Stimulated activated CD4-positive, alpha-beta T cell treated with anti-CD3 and anti-CD28 coated beads, Interleukin-15, amount 100 ng/mL, for 1 hour (primary cell): ENCODE measurements at places on chromosomes 6 and 20.

- no peak for DNase-seq
These were observed 637 bp downstream of the TFB1M start for GRCh38 chr6:155313602-155314091.

GRCh38 chr20:56630086-56630493, 984 bp downstream of the TFAP2C start:
- DNase-seq, result no peak

DNA sequence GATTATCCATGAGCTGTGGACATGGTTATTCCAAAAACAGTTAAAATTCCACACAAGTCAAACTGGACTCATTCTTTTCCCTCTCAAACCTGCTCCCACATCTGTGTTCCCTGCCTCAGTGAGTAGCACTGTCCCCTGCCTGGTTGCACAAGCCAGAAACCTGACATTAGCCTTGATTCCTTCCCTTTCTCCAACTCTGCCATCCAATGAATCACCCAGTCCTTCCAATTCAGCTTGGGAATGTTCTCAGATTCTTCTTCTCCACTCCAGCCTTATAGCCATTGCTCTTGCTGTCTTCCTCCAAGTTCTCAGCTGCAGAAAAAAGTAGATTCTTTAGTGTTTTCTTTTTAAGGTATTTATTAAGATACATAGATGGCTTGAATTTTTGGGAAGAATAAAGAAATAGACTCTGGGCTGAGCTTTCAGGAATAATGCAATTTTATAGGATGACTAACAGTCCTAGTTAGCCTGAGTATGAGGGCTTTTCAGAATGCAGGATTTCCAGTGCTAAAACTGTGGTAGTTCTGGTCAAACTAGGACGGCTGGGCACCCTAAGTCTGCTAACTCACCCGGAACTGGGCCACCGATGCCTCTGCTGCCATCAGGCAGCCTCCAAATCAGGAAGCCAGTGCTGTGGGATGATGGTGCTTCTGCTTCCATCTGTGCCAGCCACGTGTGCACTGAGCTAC, 18.2 kb upstream of the SASH1 start:
- no peak for DNase-seq

- no peak for DNase-seq
These were observed 2.6 kb upstream of the ADGB start for GRCh38 chr6:146595972-146596731.

- DNase-seq, result no peak
These were observed 83.1 kb downstream of the MYLK4 start for GRCh38 chr6:2667617-2668016.

DNA sequence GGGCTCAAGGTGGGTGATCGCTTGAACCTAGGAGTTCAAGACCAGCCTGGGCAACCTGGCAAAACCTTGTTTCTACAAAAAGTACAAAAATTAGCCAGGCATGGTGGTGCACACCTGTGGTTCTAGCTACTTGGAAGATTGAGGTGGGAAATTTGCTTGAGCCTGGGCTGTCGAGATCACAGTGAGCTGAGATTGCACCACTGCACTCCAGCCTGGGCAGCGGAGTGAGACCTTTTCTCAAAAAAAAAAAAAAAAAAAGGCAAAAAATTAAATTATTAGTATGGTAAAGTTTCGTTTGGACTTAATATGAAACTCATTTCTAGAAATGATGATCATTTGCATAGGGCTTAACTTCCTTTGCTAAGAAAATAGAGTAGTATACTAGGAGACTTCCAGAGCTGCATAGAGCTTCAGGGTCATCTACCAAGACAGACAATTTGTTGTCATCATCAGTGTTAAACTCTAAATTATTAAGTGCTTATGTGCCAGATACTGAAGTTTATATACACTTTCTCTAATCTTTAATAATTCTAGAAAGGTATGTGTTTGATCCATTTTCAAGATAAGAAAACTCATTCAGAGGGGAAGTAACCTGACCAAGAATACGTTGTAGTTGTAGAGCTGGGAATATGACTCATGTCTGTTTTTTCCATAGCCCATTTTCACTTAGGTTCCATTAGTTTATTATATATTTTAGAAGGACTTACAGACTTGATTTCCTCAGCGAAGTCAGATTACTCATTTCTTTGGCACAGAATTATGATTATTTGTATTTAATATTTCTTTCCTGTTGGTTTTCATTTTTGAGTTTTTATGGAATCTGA, 84.5 kb downstream of the SLC16A10 start:
- no peak for DNase-seq

- no peak for DNase-seq
These were observed 183.1 kb upstream of the RREB1 start for GRCh38 chr6:6924708-6925107.

DNA sequence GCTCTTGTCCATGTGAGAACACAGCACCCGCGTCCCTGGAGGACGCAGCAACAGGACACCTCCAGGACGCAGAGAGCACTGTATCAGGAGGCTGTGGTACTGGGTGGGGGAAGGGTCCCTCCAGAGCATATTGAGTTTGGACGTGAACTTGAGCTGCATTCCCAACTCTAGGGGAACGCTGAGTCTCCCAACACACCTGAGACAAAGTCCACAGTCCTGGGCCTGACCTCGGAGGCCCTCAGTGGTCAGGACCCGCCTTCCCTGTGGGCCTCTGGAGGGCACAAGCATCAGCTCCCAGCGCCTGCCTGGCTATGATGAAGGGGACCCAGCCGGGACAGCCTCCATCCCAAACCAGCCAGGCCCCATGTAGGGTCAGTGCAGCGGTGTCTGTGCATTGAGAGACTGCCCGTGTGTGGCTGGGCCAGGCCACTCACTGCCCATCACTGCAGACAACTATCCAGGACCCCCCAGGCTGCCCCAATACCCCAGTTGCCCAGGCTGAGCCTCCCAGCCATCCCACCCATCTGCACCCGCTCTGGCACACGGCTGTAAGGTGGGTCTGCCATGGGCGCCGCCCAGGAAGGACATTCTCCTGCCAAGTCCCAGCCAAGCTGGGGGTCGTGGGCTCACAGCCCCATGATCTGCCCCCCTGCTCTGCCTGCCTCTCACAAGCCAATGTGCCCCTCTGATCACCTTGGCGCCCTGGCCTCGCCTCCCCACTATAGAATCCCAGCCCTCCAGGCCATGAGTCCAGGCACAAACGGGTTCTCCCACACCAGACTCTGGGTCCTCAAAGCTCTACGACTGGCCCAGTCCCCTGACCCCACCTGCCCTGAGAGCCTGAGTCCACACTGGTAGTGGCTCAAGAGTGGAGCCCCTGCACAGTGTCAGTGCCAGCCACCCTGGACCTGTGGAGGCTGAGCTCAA, 115.7 kb downstream of the TAF4 start:
- no peak for DNase-seq

DNA sequence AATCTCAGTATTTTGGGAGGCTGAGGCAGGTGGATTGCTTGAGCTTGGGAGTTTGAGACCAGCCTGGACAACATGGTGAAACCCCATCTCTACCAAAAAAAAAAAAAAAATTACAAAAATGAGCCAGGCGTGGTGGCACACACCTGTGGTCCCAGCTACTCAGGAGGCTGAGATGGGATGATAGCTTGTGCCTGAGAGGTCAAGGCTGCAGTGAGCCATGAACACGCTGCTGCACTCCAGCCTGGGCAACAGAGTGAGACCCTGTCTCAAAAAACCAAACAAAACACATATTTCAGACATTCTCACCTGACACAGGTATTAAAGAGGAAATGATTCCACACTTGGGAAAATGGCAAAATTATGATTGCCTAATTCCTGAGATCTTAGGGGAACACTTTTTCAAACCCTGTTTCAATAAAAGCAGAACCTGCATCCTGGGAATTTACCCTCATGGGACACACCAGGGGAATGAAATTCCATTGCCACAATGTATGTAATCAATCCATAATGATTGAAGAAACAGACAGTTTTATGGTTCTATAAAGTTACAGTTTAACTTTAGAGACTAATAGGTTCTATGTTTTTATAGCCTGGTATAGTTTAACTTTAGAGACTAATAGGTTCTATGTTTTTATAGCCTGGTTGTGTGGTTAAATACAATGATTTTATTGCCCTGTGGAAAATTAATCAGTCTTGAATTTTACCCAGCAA, 29.6 kb upstream of the DNAAF9 start:
- DNase-seq, result no peak

GRCh38 chr6:50657513-50657912, 55.8 kb upstream of the TFAP2D start:
- no peak for DNase-seq

DNA sequence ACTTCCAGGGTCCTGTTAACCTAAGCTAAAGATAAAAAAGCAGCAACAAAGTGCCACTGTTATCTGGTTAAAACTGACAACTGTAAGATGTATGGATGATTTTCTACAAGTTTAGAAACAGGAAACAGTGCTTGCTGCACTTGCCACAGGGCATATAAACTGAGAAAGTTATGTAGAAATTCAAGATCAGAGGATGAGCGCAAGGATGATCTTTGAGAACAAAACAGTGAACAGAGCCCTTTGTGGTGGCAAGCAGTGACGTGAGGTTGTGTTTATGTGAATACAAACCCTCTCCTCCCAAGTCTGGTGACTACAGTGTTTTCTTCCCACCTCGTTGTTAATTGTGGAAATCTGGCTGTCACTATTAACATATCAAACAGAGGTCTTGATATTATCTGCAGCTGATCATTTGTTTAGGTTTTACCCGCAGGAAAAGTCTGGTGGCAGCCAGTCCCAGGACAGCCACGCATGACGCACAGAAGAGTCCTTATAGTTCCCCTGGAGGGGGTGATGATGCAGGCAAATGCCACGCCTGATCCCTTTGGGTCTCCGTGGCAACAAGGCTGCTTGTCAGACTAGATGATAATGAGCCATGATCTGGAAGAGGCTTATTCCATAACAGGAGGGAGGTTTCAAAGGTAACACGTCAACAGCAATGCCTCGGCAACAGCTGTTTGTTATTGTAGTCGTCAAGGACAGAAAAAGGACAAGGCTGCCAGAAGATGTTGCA, 43.1 kb upstream of the TNFAIP3 start:
- no peak for DNase-seq

GRCh38 chr6:158047127-158047518, 65.5 kb downstream of the SYNJ2 start:
- DNase-seq, result peak; percentile 38

- DNase-seq, result no peak
These were observed 58.3 kb upstream of the GGTLC1 start for GRCh38 chr20:24046888-24047287.

DNA sequence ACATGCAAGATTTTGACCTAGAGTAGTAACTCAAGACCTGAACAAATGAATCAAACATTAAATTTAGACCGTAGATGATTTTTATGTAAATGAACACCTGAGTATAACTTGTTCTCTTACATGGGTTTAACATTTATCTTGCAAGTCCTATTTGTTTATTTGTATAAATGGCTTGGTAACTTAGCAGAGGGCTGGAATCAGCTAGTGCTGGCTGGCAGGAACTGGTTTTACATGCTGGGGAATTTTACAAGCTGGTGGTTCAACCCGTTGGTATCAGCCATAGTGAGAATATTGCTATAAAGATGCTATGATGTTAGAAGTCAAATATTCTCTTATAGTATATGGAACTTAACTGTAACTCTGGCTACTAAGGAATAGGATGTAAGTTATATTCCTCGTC, 8.9 kb downstream of the SLC22A2 start:
- DNase-seq, result no peak

DNA sequence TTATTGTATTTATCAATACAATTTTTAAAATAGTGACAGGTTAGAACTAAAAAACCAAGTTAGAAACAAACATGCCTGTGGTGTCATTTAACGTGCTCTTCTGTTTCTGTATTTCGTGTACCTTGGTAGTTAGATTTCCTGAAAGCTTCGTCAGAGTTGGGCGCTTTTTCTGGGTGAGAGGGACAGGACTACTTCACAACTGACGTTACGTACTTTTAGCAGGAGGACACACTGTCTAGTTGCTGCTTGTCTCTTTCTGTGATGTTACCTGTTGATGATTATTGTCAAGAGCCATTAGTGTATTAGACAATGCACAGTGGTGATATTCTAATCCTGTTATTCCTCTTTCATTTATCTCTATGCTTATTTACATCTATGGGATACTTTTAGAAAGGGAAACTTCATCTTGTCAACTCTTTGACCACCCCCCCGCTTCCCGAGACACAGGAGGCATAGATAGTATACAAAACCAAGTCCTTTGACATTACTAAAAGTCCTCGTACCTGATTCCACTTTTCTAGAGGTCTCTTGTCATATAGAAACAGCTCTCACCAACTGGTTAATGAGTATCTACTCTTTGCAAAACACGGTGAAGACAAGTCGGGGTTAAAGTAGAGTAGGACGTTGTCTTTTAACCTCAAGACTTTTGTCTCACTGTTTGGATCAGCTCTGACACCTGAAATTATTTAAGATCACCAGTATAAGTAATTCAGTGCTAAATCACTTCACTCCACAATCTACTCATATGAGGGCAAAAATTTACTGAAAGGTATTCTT, 96.3 kb downstream of the LYRM2 start:
- DNase-seq, result no peak

DNA sequence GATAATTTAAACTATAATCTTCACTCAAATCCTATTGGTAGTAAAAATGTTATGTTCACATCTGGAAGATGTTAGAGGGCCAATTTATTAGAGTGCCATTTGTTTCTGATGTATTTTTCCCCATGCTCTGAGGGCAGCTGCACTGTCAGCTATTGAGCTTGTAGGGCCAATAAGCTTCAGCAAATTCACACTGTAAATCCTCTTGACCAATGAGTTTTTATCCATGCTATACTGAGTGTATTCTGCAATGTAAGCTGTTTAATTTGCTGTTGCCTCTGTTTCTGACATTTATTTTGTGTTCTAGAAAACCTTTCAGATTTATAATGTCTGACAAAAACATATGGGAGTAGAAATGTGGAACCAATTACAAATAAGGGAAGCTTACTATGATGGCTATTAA, 62.6 kb downstream of the OGFRL1 start:
- no peak for DNase-seq

DNA sequence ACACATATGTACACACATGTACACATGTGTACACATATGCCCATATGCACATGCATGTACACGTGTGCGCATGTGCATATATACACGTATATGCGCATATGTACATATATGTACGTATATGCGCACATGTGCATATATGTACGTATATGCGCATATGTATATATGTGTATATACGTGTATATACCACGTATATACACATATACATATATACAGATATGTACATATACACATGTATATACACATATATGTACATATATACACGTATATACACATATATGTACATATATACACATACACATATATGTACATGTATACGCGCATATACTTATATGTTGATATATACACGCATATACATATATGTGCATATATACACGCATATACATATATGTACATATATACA, 8.9 kb upstream of the SNAP91 start:
- DNase-seq, result no peak

- DNase-seq, result no peak
These were observed 45.8 kb upstream of the DST start for GRCh38 chr6:56688521-56688920.
